ENCODE measurements at places on chromosomes 11 and 22.

DNA sequence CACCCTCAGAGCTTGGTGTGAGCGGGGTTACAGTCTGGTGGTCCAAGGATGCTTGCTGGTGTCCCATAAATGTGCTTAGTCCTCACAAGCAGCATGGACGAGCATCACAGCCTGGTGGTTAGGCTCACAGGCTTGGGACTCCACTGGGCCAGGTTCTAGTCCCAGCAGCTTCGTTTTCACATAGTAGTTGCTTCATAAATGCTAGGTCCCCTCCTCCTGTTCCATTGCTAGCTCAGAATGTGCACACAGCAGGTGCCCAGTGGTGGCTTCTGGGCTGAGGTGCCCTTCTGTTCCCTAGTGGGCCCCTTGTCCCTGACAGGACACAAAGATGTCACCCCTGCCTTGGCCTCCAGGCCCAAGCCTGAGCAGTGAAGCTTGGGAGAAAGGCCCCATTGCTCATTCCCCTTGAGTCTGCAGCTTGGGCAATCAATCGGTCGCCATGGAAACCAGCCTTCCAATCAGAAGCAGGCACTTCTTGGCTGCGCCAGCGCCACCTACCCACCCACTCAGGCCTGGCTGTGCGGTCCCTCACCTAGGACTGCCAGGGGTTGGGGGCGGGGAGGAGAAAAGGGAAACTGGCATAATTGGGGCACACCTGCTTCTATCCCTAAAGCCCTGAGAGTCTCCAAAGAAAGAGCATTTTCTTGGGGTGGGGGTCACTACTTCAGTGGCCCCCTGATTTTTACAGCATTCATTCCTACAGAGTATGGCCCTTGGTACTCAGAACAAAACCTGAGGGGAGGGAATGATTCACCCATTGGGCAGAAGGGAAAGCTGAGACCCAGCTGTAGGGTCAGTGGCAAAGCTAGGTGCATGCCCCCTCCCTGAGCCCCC is 48.1 kb downstream of the CYTH4 start:
- no peak for DNase-seq

DNA sequence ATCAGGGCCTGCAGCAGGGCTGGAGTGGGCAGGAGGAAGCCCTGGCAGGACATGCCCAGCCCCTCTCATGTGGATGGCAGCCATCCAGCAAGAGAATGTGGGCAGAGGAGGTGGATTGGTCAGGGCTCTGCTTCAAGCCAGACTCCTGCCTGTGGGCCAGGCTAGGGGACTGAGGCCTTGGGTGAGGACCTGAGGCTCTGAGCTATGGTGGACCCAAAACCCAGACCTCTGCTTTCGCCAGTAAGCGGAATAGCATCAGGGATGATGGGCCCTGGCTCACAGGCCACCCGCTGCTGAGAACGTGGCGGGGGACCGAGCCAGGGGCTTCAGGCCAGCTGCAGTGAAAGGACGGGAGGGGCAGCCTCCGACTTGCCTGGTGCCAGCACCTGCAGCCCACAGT is 57.4 kb downstream of the LINC01488 start:
- no peak for DNase-seq

DNA sequence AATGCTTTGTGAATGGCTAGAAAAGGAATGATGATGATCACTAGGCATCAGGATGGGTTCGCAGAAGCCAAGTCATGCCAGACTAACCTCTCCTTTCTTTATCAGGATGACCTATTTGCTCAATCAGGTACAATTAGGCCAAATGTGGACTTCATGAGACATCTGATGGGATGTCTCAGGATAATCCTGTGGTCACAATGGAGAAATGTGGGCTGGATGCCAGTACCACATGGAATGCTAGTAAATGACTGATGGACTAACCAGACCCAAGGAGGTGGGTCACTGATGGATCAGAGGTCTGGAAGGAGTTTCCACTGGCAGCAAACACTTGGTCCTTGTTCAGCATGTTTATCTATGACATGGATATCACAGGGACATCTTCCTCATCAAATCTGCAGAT is 94.8 kb upstream of the PHOX2A start:
- no peak for DNase-seq

GRCh38 chr11:67119585-67120391 is 725 bp downstream of the KDM2A start:
- DNase-seq = peak; percentile 51

GRCh38 chr11:108198833-108199232 is 23.6 kb downstream of the NPAT start:
- no peak for DNase-seq

GRCh38 chr22:24094966-24095365 is 83.9 kb downstream of the CABIN1 start:
- no peak for DNase-seq

GRCh38 chr11:128776424-128777284 is 82.8 kb downstream of the FLI1 start:
- no peak for DNase-seq
